ENCODE measurements at places on chromosomes 11 and 22. TPM values are rescaled to one million over a fixed set of nuclear protein-coding genes. Genes with fewer than 3 reads are reported as not detected.

NRIP3 gene
- polyA plus RNA-seq: 0.78 TPM

CADM1 gene
- polyA plus RNA-seq: 32.7 TPM

CCDC15 gene
- 2.5 TPM for polyA plus RNA-seq

RBMXL2 gene
- polyA plus RNA-seq: 0.45 TPM

APOBEC3B gene
- polyA plus RNA-seq: 3.8 TPM
